ENCODE measurements at places on chromosomes 7 and 10. TPM values are rescaled to one million over a fixed set of nuclear protein-coding genes. Genes with fewer than 3 reads are reported as not detected.
A peak's percentile ranks its signal among the peaks of the same experiment; 100 is the strongest.

Gene RHOBTB1
- 1.6 TPM for total RNA-seq

Gene ZNF479
- total RNA-seq = not detected

Gene GBX1
- total RNA-seq = 0.86 TPM

Gene PILRA
- 1.8 TPM for total RNA-seq

Gene CLEC5A
- total RNA-seq = 0.32 TPM

GRCh38 chr7:36185756-36186155 lies 32.7 kb downstream of the EEPD1 start:
- no peak for DNase-seq

DNA sequence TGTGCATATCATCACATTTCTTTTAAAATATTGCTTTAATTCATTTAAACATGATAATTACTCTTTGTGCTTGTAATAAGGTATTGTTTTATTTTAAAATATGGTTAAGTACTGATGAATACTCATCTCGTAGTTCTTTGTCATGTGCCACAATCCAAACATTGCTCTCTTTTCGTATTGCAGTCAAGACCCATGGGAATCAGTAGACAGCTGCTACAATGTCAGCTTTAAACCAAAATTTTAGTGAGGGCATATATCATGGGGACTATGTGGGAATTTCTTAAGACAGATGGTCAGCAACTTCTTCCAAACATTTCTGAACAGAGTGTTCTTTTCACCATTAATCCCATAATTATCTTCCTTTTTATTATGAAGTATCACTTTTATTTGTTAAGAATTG lies 77.2 kb upstream of the FZD1 start:
- DNase-seq = no peak

DNA sequence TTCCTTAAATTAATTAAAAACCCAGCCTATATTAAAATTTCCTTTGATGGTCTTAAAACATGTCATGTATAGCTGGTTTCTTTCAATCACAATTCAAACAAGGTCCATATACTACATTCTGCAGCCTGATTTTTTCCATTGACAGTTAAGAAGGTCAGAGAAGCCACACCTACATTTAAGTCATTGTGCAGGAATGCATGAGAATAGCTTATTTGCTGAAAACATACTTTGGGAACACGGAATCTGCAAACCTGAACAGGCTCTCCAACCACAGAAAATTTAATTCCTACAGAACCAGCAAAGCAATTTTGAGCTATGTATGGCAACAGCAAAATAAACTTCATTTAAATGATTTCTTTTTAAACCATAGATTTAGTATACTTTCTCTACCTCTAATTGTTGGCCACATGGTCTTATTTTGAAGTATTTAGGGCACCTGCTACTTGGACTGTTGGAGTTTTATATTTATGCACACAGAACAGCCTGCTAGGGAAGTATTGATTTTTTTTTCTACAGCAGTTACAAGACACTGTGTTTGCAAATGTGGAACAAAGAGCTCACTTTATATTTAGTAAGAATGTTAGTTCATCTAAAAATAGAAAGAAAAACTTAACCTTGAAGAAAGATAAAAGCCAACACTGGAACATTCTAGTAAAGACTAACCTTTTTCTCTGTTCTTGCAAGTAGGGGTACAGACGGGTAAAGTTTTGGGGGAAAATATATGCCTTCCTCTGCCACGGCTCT lies 240.9 kb upstream of the IMMP2L start:
- DNase-seq = no peak

DNA sequence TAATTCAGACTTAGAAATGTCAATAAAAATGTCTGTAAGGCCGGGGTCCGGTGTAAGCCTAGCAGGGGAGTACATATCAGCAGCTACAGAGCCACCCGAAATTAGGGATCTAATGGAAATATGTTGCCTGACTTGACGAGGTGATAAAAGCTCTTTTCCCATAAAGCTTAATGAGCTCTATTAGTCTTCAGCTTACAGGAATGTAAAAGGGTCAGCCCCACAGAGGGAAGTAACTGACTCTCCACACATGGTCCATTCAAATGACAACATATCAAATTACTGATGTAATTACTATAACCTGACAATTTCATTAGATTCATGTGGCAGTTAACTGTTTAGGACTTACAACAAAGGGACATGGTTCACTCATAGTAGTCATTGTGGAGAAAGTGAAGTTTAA lies 62.3 kb downstream of the ATE1 start:
- no peak for DNase-seq

GRCh38 chr7:33722383-33723101 lies 182.8 kb upstream of the BMPER start:
- peak; percentile 29 for DNase-seq

- DNase-seq = peak; percentile 83
Measured at GRCh38 chr10:24552346-24553016, 171.2 kb downstream of the ARHGAP21 start.

GRCh38 chr10:76628801-76629200 lies 1008.8 kb downstream of the KCNMA1 start:
- no peak for DNase-seq

GRCh38 chr7:41817386-41817785 lies 114.5 kb upstream of the INHBA start:
- no peak for DNase-seq

- no peak for DNase-seq
Measured at GRCh38 chr7:37247861-37248260, 200.8 kb downstream of the ELMO1 start.

GRCh38 chr10:97224483-97225435 lies 39.0 kb upstream of the SLIT1 start:
- no peak for DNase-seq

GRCh38 chr7:151468217-151469018 lies 28.5 kb upstream of the CRYGN start:
- DNase-seq = no peak

GRCh38 chr10:130233035-130233360 lies 96.8 kb downstream of the GLRX3 start:
- DNase-seq = no peak

- no peak for DNase-seq
Measured at GRCh38 chr7:34845666-34846361, 187.8 kb downstream of the NPSR1 start.

- DNase-seq = no peak
Measured at GRCh38 chr7:143381427-143382125, 431 bp downstream of the ZYX start.

DNA sequence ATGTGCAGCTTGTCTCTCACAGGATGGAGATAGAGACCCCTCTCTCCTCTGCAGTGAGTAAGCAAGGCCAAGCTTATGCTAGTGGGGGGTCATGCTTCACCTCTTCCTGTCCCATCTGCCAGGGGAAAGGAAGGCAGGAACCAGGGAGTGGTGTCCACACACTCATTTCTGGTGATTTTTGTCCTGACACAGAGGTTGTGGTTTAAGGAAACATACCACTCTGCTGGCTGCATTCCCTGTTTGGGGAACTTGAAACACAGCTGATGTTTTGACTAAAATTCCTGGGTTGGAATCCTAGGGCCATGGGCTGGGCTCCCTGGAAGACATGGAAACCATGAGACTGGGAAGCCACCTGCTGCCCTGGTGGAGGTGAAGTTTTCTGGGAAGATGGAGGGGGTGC lies 21.4 kb downstream of the C10orf120 start:
- DNase-seq = no peak

GRCh38 chr7:26991796-26992195 lies 104.0 kb downstream of the HOXA1 start:
- no peak for DNase-seq

GRCh38 chr10:114311496-114312209 lies 72.6 kb downstream of the VWA2 start:
- DNase-seq = no peak

DNA sequence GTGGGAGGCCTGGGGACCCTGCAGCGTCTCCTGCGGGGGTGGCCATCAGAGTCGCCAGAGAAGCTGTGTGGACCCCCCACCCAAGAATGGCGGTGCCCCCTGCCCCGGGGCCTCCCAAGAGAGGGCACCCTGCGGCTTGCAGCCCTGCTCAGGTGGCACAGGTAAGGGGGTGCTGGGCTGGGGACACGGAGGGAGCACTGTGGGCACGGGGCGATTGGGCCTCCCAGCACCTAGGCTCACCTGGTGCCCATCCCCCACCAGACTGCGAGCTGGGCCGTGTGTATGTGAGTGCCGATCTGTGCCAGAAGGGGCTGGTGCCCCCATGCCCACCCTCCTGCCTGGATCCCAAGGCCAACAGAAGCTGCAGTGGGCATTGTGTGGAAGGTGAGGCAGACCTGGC lies 29.6 kb upstream of the ZNF467 start:
- no peak for DNase-seq

DNA sequence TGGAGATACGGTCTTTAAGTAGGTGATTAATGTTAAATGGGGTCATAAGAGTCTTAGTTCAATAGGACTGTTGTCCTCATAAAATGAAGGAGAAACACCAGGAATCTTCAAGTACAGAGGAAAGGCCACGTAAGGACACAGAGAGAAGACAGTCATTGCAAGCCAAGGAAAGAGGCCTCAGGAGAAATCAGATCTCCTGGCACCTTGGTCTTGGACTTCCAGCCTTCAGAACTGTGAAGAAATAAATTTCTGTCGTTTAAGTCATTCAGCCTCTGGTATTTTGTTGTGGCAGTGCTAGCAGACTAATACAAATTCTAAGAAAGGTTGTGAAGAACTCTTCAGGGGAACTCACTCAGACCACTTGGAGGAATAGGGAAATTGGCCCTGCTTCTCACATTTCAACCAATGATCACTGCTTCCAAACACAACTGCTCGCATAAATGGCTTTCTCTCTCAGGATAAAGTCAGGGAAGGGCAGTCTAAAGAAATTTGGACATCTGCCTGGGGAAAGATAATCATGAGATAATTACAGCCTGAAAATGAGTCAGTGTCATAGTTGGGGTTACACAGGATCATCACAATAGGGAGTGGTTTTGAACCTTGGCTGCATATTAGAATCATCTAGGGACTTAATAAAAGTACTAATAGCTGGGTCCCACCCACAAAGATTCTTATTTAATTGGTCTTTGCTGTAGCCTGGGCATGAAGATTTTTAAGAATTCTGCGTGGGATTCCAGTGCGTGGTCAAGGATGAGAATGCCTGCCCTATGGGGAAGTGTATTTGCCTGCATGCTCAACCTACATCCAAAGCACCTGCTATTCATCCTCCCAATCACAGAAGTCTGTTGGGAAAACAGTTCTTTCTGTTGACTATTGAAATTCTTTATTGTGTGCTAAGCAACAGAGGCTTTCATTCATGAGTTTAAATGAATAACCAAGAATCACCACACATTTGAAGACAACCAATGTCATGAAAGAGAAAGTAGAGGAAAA lies 310.6 kb upstream of the PLXDC2 start:
- no peak for DNase-seq

- no peak for DNase-seq
Measured at GRCh38 chr10:97540669-97541500, 31.7 kb upstream of the ANKRD2 start.

DNA sequence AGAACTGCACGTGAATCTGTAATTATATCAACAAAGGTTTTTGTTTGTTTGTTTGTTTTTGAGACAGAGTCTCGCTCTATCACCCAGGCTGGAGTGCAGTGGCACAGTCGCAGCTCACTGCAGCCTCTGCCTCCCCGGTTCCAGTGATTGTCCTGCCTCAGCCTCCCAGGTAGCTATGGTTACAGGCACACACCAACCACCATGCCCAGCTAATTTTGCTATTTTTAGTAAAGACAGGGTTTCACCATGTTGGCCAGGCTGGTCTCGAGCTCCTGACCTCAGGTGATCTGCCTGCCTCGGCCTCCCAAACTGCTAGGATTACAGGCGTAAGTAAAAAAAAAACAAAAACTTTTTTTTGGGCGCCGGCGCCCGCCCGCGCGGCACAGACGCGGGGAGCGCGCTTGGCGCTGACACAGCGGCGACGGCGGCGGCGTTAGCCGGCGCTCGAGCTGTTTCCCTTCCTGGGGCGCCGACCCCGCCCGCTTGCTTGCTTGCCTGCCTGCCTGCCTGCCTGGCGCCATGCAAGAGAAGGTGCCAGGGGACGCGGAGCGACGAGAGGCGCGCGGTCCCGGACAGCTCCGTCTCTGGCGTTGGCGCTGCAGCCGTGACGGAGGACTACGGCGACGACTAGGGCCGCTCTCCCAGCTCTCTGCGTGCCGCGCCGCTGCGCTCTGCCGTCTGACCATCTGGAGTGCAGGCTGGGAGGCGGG lies 171.4 kb upstream of the NUPR2 start:
- no peak for DNase-seq

GRCh38 chr10:89518108-89518507 lies 17.3 kb downstream of the SLC16A12 start:
- DNase-seq = no peak

- no peak for DNase-seq
Measured at GRCh38 chr7:116386674-116387073, 112.9 kb upstream of the CAV2 start.

- DNase-seq = no peak
Measured at GRCh38 chr7:45670227-45670626, 96.1 kb downstream of the ADCY1 start.

Data from HCT116 (cell line).